ENCODE measurements at places on chromosomes 6 and 20. TPM values are rescaled to one million over a fixed set of nuclear protein-coding genes. Genes with fewer than 3 reads are reported as not detected.
A peak's percentile ranks its signal among the peaks of the same experiment; 100 is the strongest.

DNA sequence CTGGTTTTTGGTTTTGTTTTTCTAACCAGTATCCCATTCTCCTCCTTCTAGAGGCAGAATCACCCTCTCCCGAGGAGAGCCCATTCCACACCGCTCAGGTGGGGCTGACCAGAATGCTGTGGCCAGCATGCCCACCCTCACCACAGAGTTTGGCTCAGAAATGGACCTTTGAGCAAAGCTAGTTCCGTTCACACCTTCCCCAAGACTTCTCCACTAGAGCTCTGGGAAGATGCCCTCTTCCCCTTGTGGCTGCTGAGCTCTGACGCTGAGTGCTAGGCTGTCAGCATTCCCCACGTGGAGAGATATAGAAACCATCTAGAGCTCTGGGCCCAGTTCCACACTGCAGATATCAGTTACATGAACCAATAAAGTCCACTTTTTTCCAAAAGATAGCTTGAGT is 7.9 kb downstream of the GPLD1 start:
- no peaks in the 10 kb centered on the region for H3K36me3 ChIP-seq
- H3K27me3 ChIP-seq, result no peaks in the 10 kb centered on the region
- H3K27ac ChIP-seq, result no peak overlapping the region
- DNase-seq, result peak; percentile 34
- peaks cover 7% of the 10 kb centered on the region for H3K4me1 ChIP-seq

Gene MKKS
- total RNA-seq, result 7.5 TPM

Gene SIGLEC1
- not detected for total RNA-seq

Gene HDGFL1
- not detected for total RNA-seq

DNA sequence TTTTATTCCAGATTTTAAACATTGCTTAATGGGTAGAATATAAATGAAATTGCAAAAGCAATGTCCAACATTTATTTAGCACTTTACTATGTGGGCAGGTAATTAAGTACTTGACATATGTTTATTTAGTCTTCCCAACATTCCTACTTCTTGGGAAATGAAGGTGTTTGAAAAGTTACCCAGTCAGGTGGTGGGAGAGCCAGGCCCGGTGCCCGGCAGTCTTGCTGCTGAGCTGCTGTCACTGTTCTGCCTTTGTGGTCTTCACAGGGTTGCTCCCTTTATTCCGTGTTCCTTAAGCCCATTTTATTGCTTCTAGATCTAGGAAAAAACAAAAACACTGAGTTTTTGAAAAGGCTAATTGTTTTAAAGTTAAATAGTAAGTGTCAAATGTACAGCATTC is 42.6 kb upstream of the TULP4 start:
- H3K27ac ChIP-seq, result no peak overlapping the region
- H3K27me3 ChIP-seq, result no peaks in the 10 kb centered on the region
- DNase-seq, result no peak
- peaks cover 12% of the 10 kb centered on the region for H3K36me3 ChIP-seq
- no peak overlapping the region for H3K4me3 ChIP-seq

- H3K27me3 ChIP-seq, result no peaks in the 10 kb centered on the region
- no peak for DNase-seq
- H3K36me3 ChIP-seq, result no peaks in the 10 kb centered on the region
- no peak overlapping the region for H3K4me3 ChIP-seq
- no peaks in the 10 kb centered on the region for H3K4me1 ChIP-seq
Measured at GRCh38 chr6:78580923-78581322, 286.4 kb upstream of the IRAK1BP1 start.

Gene CAGE1
- total RNA-seq, result 0.18 TPM

Gene RHAG
- not detected for total RNA-seq

Gene ADGRF5
- total RNA-seq, result not detected
